Kidney glomerular epithelial cell (primary cell): ENCODE measurements at places on chromosomes 5 and 9.
A peak's percentile ranks its signal among the peaks of the same experiment; 100 is the strongest.

GRCh38 chr5:80407735-80408483 lies at the start of gene ZFYVE16:
Gene ZFYVE16, plus strand, starts transcription at chr5:80408064. Its CDS starts 26,084 bp downstream, at chr5:80434148.
- peak; percentile 98 for DNase-seq

DNA sequence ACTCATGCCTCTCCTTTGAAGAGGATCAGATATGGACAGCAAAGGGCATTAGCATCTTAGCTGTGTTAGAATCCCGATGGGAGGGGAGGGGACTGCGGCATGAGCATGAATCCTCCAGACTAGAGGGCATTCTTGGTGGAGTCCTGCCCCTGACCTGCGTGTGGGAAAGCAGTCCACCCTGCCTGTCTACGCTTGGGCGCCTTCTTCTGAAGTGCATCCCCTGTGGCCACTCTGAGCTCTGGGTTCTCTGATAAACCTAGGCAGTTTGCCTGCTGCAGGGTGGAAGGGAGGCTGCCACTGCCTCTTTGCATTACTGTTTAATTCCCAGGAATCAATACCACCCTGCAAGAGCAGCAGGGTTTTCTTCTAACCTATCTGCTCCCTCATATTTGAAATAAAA lies 169.3 kb downstream of the INSYN2B start:
- no peak for DNase-seq

GRCh38 chr9:129201289-129201688 lies 23.2 kb upstream of the IER5L start:
- no peak for DNase-seq

DNA sequence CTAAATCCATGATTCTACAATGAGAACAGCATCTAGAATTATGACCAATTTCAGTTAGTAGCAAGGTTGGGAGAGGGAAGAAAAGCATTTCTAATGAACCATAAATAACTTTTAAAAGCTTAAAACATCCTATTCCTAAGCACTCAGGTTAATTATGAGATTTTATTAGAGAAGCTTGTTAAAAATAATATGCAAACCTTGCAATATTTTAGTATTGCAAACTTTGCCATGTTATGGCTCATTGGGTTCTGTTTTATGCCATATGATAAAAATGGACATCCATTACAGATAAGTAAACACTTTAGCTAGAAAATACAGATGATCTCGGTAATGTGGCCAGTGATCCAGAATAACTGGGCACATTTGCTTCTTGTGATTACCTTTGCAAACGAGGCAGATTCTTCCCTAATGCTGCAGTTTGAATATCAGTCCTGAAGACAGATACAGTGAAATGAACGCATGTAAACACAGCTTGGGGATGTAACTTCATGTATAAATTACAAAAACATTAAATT lies 447.0 kb downstream of the PLK2 start:
- DNase-seq, result no peak

DNA sequence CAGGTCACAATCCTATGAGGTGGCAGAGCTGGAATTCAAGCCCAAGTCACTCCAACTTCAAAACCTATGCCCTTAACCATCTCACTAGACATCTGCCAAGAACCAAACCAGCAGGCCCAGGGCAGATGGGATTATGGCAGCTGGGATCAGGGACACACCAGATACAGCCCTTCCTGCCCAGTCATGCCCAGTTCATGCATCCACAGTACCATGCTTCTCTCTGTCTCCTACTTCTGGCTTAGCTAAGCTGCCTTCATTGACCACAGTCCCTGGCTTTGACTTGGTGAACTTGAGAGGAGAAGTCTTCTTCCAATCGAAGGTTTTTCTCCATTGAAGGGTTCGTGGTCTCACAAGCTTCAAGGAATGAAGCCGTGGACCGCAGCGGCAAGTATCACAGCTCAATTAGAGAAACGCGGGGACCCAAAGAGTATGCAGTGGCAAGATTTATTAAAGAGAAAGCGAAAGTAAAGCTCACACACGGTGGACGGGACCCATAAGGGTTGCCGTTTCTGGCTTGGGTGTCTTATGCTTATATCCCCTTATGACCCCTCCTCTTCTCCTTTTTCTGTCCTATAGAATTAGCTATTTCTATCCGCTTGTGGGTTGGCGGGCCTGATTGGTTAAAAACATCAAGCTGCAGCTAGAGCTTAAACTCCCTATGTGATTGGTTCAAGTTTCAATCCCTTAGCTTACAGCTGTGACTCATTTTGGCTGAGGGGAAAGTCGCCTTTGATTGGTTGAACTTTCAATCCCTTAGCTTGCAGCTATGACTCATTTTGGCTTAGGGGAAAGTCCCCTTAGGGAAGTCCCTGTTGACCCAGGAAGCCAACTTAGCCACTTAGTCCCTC lies 101.2 kb downstream of the TRIM36 start:
- DNase-seq, result peak; percentile 33
